ENCODE measurements at places on chromosomes 12 and 14.

DNA sequence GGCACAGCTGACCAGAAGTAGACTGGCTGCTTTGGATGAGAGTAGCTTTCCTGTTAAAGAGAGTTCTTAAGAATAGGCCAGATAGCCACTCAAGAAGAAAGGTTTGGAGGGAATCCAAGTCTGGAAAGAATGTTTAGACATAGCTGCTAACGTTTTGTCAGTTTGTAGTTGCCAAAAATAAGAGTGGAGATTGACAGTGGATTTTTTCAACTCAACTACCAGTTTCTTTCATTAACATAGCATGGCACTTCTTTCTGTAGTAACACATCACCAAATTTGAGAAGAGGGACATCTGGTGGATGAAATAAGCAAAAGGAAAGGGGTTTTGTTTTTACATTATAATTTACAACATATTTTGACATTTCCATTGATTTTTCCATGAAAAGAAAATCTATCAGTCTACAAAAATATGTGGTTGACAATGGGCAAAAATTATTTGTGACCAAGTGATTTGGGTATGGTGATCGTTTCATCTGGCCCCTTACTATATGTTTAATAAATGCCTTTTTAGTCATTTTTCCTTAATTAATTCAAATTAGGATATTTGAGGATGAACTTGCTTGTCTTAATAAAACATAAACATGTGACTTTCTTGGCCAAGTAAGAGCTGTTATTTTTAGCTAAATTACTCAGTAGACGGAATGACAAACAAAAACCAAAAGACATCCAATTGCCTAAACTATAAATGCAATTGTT is 71.1 kb downstream of the PTPRR start:
- no peak for DNase-seq

GRCh38 chr12:92064422-92064821 is 81.2 kb downstream of the BTG1 start:
- DNase-seq, result no peak

GRCh38 chr12:42262271-42262670 is 24.2 kb upstream of the YAF2 start:
- DNase-seq, result no peak

- no peak for DNase-seq
Measured at GRCh38 chr14:106635569-106635968, 1109.2 kb downstream of the TMEM121 start.

DNA sequence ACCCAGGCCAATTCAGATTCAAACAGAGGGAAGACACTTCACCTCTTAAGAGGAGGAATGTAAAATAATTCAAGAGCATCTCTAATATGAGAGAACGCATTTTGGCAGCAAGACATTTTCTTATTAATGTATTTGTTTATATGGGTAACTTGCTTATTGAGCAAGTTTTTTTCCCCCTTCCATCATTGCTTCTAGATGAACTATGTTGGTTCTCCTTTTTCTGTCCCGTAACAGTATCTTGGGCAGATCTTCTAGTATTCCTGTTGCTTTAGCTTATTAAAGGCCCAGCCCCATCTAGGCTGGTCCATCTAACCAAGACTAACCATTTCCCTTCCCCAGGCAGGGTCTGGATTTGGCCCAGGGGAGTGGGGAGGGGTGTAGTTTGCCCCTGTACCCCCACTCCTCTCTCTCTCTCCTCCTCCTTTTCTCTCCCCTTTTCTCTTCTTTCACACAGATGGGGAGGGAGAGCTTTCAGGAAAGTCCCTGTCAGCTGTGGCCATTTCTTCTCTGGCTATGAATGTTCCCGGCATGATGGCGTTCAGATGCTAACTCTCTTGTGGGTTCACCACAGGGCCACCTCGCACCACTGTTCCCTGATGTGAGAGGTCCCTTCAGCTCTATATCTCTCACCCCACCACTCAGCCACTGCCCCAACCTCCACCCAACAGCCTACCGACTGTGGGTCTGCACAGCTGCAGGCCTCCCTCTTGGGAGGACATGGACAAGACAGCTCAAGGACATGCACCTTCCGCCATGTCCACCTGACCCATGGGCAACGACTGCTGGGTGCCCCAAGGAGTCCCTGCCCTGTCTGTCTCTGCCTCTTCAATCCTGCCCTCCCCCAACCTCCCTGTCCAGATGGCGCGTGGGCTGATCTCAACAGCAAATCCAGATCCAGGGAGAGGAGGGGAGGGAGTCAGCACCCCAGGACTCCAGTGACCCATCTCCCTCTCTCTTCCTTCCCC is 15.8 kb upstream of the RPS6KL1 start:
- no peak for DNase-seq

DNA sequence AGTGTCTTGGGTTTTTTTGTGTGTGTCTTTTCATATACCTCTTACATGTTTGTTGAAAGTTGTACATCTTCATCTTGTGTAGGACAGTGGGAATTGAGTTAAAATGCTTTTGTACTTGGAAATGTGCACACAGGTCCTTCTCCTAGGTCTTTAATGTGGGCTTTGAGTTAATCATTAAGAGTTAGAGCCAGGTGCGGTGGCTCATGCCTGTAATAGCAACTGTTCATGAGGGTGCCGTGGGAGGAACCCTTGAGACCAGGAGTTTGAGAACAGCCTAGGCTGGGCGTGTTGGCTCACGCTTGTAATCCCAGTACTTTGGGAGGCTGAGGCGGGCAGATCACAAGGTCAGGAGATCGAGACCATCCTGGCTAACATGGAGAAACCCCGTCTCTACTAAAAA is 13.9 kb downstream of the CLECL1 start:
- no peak for DNase-seq

DNA sequence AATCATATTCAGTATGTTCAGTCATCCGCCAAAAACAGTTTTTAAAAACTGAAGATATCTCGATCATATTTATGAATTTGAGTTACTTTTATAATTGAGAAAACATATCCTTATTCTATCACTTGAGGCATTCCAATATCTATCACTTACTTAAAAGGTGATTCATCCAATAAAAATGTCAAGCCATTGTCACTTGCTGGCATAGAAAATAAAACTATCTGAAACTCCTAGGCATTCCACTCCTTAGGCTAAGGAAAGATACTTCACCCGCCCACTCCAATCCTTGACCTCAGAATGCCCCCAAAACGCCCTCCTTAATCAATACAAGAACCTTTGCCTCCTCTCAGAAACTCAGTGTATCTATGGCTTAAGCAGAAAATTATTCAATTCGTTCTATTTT is 51.3 kb upstream of the AMIGO2 start:
- no peak for DNase-seq

- DNase-seq, result no peak
Measured at GRCh38 chr14:96590190-96590864, 88.1 kb downstream of the PAPOLA start.

DNA sequence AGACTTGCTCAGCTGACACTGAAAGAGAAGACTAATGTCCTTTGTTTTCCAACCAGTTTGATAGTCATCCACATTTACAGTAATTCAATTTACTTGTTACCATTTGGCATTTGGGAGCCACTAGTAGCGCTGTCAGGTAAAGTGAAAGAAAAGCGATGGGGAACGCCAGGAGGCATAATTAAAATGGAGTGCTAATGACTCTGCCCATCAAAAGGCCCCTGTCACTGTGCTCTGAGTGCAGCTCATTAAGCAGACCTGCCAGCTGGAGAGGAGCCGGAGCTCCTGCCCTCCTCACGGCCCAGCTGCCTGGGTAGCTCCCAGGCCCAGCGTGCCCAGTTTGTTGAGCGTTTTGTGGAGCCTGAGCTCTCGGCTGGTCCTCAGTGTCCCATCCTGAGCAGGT is 463.6 kb upstream of the CCDC196 start:
- no peak for DNase-seq

GRCh38 chr12:49696723-49697122 is 10.5 kb downstream of the FMNL3 start:
- no peak for DNase-seq

DNA sequence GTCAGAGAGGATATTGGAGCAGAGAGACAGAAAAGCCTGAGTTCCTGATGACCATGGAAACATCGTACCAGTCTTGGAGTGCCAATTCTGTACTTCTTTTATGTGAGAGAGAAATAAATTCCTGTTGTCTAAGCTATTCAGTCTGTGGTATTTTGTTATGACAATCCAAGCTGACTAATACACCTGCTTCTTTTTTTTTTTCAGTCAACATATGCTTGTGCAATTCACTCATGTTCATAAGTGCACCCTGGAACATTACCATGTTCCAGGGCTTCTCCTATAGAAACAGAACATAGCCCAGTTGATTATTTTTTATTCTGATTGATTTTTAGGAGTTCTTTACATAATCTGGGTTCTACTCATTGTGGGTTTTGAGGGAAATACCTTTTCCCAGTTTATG is 1.7 kb upstream of the CHPT1 start:
- DNase-seq, result no peak

DNA sequence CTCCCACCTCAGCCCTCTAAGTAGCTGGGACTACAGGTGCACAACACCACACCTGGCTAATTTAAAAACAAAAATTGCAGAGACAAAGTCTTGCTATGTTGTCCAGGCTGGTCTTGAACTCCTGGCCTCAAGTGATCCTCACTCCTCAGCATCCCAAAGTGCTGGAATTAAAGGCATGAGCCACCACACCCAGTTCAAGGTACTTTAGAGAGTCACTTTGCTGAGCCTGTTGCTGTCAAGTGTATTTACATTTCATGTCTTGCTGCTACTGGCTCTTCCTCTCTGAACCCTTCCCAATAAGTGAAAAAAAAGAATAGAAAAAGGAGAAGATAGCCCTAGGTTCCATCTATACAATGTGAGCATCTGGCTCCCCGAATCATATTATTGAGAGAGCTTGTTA is 38.4 kb downstream of the SLCO1A2 start:
- no peak for DNase-seq

DNA sequence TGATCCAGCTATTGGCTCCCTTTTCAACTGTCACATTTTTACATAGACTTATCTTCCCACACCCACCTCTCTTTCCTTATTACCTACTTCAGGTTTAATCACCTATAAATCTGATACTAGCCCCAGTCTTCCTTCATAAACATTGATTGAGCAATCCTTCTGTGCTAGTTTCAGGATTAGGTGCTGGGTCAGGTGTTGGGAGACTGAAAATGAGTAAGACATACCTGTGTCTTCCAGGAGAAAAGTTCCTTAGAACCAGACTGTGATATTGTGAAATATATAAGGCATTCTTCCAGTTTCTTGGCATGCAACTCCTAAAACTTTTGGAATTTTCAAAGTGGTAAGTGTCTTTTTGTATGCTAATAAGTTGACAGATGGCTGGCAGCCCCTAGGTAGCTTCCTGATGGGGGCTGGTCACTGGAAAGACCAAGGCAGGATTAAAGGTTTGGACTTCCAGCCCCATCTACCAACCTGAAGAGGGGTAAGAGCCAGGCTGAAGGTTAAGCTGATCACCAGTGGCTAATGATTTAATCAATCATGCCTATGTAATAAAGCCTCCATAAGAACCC is 4.6 kb downstream of the ANO6 start:
- DNase-seq, result no peak

- DNase-seq, result no peak
Measured at GRCh38 chr12:6112004-6112403, 12.5 kb downstream of the VWF start.

GRCh38 chr14:72744416-72745120 is 149.3 kb downstream of the DPF3 start:
- no peak for DNase-seq

DNA sequence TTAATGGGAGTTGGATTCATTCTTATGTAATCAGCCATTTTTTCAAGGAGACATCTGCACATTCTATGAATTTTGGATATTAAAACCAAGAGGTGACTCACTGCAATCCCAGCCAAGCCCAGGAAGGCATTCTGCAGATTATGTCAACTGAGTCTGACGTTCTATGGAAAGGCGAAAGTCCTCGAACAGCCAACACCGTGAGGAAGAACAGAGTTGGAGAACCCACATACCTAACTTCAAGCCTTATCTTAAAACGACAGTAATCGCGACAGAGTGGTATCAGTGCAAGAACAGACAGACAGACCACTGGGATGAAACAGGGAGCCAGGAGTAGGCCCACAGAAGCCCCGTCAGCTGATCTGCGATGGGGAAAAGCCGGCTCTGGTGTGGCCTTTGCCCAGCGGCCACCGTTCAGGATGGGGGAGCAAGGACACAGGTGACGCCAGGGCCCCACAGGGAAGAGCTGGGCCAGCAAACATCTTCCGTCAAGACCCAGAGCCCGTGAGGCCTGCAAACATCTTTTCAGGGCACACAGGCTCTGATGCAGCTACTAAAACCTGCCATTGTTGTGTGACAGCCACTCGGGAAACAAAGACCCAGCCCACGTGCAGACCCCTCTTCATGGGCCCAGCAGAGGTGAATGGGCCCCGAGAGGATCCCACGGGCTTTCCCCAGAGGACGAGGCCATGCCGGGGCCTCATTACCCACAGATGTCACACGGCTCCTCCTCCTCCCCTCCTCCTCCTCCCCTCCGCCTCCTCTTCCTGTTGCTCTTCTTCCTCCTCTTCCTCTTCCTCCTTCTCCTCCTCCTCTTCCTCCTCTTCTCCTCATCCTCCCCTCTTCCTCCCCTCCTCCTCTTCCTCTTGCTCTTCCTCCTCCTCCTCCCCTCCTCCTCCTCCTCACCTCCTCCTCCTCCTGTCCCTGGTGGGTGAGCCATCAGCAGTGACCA is 277.6 kb downstream of the ADGRD1 start:
- DNase-seq, result no peak
